HFFc6 (cell line): ENCODE measurements at places on chromosomes 3 and 15. TPM values are rescaled to one million over a fixed set of nuclear protein-coding genes. Genes with fewer than 3 reads are reported as not detected.

CYP1A1 gene
- not detected in 3 replicates for total RNA-seq

DNA sequence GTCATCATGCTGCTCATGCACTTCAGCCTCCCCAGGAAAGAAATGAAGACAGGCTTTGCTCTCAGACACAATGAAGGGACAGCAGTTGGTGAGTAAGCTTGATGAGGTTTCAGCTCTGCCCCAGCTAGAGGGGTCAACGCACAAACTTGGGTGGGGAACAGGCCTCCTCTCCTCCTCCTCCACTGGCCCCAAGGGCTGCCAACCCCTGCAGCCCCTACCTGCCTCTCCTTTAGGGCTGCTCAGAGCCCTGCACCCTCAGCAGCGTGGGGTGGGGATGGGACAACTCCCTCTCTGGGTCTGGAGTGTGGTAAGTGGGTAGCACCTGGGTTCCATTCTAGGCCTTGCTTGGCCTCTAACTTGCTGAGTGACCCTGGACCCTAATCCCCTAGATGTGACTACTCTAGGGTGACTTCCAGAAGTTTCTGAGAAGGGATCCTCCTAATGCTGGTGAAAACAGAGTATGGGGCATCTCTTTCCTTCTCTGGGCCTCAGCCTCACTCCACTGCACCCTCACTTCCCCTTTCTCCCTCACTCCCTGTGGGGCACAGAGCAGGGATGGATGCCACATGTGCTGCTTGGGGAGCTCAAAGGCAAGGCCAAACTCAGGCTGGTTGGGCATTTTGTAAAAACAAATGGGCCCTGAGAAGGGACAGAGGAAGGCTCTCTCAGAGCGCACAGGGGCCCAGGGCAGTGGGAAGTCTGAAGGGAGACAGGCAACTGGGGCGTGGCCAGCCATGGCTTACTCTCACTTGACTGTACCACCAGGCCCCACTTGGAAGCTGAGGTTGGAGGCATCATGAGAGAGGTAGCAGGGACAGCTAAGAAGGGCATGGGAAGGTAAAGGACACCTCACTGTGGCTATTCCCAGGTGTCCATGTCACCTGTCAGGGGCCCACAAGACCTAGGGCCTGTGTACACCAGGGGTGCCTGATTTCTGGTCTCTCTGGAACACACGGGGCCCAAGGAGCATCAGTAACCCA, 64.0 kb downstream of the SYNM start:
- no peak for DNase-seq

SLC15A2 gene
- total RNA-seq: 0.08 to 0.48 TPM (median 0.14 TPM) in 3 replicates

DNA sequence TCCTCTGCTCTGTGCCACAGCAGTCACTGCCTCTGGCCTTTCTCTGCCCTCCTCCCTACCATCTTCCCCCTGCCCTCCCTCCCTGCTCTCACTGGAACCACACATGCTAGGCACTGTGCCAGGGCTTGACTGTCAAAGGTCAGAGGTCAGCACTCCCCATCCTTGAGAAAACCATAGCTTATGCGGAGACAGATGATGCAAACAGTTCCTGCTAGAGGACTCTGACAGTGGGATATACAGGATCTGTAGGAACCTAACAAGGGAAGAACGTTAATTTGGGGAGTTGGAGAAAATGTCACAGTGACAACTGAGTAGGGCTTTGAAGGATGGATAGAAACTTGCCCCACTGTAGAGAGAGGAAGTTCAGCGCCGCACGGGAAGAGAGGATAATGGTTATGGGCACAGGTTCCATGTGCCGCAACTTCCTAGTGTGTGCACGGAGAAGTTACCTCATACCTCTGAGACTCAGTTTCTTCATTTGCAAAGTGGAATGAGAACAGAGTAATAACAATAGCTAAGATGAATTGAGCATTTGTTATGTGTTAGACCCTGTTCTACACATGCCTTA, 29.3 kb upstream of the XYLB start:
- no peak for DNase-seq

- DNase-seq: no peak
Observed at GRCh38 chr3:56916716-56917360, 115.1 kb upstream of the ARHGEF3 start.

GRCh38 chr15:57914350-57915055, 151.0 kb downstream of the ALDH1A2 start:
- DNase-seq: no peak
